ENCODE measurements at places on chromosomes 2 and 18.

DNA sequence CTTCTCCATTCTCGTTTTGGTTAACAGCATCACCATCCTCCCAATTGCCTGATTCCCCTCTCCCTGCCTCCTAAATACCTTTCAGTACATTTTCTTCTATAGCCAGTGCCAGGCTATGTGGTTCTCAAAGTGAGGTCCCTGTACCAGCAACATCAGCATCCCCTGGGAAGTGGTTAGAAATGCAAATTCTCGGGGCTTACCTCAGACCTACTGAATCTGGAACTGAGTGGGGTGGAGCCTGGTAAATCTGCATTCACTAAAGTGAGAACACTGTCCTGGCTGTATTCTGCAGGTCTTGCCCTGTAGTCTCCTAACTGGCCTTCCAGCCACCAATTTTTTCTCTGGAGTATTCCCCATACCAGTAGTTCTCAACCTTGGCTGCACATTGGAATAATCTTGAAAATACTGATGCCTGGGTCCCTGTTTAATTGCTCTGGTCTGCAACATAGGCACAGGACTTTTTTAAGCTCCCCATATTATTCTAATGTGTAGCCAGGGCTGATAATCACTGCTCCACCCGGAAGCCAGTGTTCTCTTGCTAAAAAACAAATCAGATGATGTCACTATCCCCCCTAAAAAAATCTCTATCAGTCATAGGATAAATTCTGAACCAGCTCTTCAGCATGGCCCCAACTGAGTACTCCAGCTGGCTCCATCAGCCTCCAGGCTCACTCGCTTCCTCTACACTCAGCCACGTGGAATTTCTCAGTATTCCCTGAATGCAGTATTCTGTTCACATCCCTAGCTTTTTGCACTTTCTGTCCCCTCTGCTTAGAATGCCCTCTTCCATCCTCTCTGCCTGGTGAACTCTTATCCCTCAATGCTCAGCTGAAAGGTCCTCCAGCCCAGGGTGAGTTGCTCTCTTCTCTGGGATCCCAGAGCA is 98.4 kb downstream of the CDK15 start:
- no peak for DNase-seq

GRCh38 chr18:23822590-23823385 is 133.5 kb downstream of the LAMA3 start:
- no peak for DNase-seq

- DNase-seq: no peak
Observed at GRCh38 chr18:76564655-76565237, 69.7 kb upstream of the ZNF516 start.

GRCh38 chr2:182522405-182522896 is 95.6 kb upstream of the PDE1A start:
- DNase-seq: peak; percentile 93

GRCh38 chr2:229531594-229531993 is 182.8 kb downstream of the DNER start:
- no peak for DNase-seq

GRCh38 chr2:213627054-213627710 is 342.9 kb downstream of the SPAG16 start:
- no peak for DNase-seq

GRCh38 chr2:122028371-122029100 is 273.1 kb downstream of the TSN start:
- no peak for DNase-seq

- DNase-seq: no peak
Observed at GRCh38 chr2:159090514-159091201, 122.2 kb downstream of the TANC1 start.

DNA sequence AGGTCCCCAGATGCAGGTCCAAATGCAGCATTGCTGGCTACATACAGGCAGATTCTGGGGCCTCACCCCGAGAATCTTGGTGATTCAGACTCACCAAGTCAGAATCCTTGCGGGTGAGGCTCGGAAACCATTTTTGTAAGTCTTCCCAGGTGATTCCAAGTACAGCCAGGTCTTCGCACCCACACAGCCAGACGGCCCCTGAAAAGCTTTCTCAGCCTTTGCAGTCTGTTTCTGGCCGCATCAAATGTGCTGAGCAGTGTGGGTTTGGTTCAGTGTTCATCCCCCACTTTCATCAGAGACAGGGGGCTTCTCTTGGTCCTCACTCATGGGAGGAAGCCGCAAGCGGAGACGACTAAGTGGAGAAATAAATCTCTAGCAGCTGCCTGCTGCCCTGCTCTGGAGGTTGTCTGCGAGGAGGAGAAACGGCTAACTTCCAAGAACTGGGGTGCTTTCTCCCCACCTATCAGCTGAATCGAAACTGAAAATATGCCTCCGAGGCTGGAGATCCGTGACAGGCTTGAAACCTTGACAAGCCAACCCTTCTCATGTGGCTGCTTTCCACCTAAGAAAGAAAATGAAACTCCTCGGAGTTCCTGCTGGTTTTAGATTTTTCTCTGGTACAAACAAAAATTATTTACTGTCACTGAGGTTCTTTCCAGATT is 8.9 kb upstream of the TMEM185B start:
- no peak for DNase-seq

GRCh38 chr2:48045613-48046012 is 139.3 kb upstream of the FBXO11 start:
- no peak for DNase-seq

GRCh38 chr18:56574861-56575260 is 63.5 kb downstream of the TXNL1 start:
- DNase-seq: no peak

GRCh38 chr18:55517055-55517454 is 70.9 kb downstream of the TCF4 start:
- DNase-seq: no peak

- DNase-seq: no peak
Observed at GRCh38 chr18:32730620-32731091, 42.2 kb downstream of the KLHL14 start.

DNA sequence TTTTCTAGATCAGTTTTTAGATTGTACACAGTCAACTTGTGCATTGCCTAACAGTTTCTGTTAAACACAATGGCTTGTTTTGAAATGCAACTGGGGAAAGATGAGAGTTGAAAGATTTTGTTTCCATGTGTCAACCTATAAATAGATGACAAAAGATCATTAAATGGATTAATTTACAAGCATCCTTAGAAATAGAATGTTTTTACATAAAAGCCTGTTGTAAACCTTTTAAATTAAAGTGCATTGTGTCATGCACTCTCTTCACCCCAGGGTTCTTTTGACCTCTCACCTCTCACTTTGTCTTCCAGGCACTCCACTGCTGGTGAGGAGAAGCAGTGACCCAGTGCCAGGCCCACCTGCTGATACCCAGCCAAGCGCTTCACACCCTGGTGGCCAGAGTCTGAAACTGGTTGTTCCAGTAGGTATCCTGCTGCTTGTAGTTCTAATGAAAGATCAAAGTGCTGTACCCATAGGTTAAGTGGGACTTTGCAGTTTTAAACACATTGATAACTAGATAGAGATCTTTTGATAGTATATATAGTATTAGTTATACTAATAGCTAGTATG is 502.1 kb downstream of the PARD3B start:
- no peak for DNase-seq

GRCh38 chr2:159933040-159933726 is 129.2 kb downstream of the PLA2R1 start:
- DNase-seq: no peak

DNA sequence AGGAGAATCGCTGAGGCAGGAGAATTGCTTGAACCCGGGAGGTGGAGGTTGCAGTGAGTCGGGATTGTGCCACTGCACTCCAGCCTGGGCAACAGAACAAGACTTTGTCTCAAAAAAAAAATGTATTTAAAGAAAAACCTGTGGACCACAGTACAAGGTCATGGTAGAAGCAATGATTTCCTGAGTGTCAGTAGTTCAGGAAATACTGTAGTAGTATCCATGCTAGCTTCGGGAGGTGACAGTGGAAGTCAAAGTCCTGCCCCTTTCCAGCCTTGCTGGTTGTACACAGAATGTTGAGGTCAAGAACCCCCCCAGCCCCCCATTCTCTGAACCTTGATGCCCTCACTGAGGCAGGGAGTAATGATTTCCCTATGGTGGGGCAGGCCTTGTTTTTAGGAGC is 56.6 kb downstream of the INPP4A start:
- no peak for DNase-seq

GRCh38 chr2:55084641-55085040 is 34.4 kb upstream of the RTN4 start:
- no peak for DNase-seq

DNA sequence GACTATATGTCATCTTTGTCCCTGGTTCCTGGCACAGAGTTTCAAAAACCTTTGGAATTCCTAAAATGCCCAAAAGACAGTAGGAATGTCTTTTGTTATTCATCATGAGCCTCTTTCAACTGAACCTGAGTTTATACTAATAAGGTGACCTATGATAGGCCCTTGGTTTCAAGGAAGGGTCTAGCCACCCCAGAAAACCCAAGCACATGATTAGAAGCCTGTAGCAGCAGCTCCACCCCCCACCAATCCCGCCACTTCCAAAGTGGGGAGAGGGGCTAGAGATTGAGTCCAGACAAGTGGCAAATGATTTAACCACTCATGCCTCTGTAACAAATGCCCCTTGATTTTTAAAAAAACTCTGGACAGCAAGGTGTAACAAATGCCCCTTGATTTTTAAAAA is 56.8 kb downstream of the ADD2 start:
- no peak for DNase-seq

- no peak for DNase-seq
Observed at GRCh38 chr18:25724997-25725396, 365.4 kb downstream of the SS18 start.

DNA sequence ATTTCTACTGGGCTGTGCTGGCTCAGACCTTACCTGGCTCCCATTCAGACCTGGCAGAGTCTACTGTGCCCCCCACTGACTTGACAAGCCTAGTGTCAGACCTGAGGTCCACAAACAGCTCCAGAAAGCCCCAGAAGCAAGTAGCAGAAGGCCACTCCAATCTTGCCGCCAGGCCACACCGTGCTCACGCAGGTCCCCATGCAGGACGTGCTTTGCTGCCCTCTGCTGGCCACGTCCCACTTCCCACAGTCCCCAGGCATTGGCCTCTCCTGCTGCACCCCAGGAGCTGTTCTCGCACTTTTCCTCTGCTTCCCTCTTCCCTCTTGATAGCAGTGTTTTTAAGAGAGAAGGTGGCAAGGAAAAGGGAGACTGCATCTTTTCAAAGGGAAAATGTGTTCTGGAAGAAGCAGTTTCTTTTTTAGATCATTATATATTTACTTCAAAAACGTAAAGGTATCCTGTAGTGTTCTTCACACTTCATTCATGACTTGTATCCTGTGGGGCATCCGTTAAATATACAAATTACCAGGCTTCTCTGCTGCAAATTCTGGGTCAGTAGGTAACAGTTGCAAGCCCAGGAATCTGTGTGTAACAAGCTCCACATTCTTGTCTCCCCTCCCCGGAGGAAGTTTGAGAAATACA is 81.4 kb upstream of the PAPOLG start:
- peak; percentile 83 for DNase-seq

DNA sequence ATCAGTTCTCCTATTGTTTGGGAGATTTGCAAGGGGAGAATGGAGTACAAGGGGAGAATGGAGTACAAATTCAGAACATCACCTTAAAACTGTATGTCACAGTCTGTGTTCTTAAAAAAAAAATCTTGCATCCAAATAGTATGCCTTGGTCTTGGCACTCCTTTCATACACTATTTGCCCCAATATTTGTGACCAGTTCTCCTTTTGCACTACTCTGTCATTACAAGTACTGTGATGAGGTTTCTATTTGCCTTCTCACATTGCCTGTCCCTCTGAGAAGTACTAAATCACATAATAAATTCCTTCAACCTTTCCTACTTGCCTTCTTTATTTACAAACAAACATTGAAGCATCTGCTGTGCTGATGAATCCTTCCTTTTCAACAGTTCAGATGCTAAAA is 36.0 kb upstream of the NCK2 start:
- no peak for DNase-seq

DNA sequence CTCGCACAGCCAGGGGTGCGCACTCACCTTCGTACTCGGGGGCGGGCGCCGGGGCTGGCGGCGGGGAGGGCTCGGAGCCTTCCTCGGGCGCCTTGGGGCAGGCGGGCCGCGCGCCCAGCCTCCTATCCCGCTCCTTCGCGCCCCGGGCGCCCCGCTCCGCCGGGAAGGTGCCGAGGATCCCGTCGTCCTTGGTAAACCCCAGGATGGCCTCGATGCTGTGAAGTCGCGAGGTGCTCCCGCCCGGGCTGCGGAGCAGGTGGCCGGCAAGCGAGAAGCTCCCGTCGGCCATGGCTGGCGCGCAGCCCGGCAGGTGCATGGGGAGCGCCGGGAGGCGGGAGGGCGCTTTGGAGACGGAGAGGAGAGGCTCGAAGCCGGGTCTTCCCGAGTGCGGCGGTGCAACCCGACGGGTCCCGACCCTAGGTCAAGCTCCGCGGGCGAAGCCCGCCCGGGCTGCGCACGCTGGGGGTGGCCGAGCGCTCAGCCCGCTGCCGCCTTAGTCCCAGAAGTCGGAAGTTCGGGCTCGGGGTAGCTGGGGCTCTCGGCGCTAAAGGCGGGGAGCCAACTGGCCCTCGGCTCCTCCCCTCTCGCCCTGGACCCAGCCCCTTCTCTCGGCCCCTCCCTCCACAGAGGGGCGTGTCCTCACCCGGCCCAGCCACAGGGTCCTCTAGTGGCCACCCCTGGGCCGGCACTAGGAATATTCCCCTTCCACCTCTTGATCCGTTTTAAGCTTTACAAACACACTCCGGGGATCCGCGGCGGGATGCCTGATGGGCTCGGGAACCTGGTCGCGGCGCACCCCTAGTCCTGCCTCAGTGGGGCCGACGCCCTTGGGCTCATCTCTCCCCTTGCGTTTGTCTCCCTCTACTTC is at the start of gene RAX:
RAX (minus strand) TSS at position 564 of the 868 bp plus-strand sequence; CDS start at position 316, 248 bp downstream.
- no peak for DNase-seq

DNA sequence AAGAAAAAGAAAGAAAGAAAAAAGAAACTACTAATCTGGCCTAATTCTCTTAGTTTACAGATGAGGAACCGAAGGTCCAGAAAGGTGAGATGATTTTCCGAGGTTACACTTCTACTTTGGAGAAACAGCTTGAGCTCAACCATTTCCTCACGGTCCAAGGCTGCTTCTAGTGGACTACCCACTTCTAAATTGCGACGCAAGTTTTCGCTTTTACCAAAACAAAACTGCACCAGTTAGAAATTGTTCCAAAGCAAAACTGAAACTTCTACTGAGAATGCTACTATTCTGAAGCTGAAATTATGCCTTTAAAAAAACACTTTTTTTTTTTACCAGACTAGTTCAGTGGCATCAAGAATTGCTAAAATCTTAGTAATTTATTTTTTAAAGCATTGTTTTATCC is 101.6 kb downstream of the INO80D start:
- no peak for DNase-seq

GRCh38 chr2:175619179-175620045 is 382.7 kb downstream of the LNPK start:
- DNase-seq: no peak

- peak; percentile 75 for DNase-seq
Observed at GRCh38 chr2:15591692-15592463, at the start of gene DDX1. TSS of gene DDX1 (plus strand) at chr2:15591868. CDS start at chr2:15591934, 66 bp downstream.

All from Kasumi-1 (cell line).